ENCODE measurements at places on chromosomes 3 and 15.
A peak's percentile ranks its signal among the peaks of the same experiment; 100 is the strongest.

DNA sequence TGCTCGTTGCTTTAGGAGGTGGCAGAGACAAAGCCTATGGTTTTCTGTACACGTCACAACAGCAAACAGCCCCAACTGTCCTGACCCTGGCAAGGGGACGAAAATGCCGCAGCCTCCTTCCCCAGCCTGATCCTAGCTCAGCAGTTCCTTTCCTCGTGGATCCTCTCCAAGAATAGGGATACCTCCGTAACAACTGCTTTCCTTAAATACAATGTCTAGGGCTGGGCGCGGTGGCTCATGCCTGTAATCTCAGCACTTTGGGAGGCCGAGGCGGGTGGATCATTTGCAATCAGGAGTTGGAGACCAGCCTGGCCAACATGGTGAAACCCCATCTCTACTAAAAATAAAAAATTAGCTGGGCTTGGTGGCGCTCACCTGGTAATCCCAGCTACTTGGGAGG, 17.0 kb downstream of the MAP6D1 start:
- DNase-seq: no peak

DNA sequence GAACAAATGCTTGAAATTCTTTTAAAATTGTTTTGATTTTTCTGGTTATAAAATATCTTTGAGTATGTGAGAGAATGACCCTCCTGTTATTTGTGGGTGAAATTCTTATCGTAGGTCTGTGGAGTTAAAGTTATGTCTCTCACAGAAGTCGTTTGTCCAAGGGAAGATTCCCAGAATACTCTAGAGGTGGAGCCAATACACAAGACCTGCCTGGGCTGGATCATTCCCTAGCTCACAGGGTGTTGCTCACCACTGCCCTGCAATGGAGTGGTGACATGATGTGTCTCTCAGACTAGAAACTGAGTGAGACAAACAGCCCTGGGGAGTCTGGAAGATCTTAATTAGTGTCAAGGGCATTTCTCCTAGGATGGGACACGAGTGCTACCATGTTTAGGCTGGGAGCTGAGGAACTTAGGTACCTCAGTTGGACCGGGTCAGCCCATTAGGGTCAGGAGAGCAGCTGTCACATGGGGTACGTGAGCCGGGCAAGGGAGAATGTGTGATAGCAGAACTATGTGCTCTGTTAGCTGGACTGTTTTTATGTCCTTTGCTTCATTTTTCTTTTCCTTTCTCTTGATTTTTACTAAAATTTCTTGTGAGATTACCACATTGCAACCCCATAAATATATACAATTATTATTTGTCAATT, 53.6 kb upstream of the MYO5C start:
- DNase-seq: no peak

- DNase-seq: no peak
Measured at GRCh38 chr3:178088963-178089362, 447.3 kb upstream of the KCNMB2 start.

- no peak for DNase-seq
Measured at GRCh38 chr15:99174567-99175395, 69.9 kb downstream of the SYNM start.

DNA sequence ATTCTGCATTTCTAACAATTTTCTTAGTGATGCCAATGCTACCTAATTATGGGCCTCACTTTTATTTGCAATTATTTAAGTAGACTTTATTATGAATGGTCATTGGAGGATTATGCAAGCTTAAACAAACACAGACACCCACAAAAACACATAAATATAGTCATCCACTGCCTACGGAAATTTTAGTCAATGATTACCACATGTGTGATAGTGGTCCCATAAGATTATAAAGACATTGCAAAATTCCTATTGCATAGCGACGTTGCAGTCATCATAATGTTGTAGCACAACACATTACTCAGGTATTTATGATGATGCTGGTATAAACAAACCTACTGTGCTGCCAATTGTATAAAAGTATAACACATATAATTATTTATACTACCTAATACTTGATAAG, 247.8 kb upstream of the ALCAM start:
- DNase-seq: no peak

- DNase-seq: no peak
Measured at GRCh38 chr3:149954812-149955211, 15.9 kb downstream of the PFN2 start.

- DNase-seq: no peak
Measured at GRCh38 chr15:48861813-48862431, 16.0 kb upstream of the EID1 start.

GRCh38 chr3:129314386-129315222, 35.9 kb downstream of the HMCES start:
- peak; percentile 58 for DNase-seq

DNA sequence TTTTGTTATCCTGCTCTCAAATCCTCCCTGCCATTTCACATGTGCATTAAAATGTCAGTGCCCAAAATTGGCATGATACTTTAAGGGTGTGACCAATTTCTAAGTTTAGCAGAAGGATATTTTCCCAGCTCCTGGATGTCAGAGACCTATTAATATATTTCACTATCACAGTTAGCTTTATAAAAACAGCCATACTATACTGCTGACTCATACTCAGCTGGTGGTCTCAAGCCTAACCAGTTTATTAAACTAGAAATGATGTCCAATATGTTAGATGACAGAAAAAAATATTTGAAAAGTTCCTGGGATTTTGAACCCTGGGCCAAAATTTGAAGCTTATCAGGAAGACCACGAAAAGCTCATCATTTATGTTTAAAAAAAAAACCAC, 60.9 kb upstream of the ZNF280D start:
- no peak for DNase-seq

DNA sequence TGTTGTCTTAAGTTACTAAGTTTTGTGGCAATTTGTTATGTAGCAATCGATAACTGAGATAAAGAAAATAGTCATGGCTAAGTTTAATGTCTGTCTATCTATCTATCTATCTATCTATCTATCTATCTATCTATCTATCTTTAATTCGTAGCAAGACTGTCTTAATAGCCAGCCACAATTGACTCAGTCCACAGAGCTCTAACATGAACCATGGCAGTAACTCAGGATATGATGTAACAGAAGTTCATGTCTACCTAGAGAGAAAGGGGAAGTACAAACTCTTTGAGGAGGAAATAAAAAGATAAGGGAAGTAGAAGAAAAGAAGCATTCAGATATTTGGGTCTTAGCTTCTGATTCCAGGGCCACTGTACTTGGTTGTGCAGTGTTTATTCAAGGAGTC, 61.5 kb upstream of the FNDC3B start:
- DNase-seq: no peak
